Stimulated activated CD4-positive, alpha-beta T cell treated with anti-CD3 and anti-CD28 coated beads, Interleukin-15, amount 100 ng/mL, for 1 hour (primary cell): ENCODE measurements at places on chromosomes 4 and X.

DNA sequence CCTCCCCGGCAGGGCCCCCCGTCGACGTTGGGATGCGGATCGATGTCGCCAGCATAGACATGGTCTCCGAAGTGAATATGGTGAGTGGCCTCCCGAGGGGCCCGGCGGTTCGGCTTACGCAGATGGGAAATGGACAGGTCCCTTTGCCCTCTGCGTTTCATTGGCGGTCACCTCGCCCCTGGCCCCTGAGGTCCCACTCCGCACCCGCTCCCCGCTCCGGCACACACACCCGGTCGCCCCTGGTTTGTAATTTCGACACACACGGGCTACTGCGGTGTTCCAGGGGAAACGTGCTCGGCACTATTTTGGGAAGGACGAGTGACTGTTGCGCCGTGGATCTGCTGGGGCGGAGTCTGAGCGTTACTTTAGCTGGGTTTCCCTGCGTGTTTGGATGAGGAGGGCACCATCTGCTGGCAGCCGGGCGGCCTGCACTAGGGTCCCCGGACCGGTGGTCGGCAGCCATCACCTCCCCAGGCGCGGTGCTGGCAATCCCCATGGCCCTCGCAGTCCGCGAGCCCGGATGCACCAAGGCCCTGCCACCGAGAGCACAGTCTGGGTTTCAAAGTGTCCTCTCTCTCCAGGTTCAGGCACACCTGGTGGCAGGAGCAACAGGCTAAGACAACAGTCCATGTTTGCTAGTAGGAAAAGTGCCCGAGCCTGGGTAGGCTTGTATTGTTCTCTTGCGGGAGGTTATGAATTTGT, 1.2 kb downstream of the GABRB1 start:
- no peak for DNase-seq

DNA sequence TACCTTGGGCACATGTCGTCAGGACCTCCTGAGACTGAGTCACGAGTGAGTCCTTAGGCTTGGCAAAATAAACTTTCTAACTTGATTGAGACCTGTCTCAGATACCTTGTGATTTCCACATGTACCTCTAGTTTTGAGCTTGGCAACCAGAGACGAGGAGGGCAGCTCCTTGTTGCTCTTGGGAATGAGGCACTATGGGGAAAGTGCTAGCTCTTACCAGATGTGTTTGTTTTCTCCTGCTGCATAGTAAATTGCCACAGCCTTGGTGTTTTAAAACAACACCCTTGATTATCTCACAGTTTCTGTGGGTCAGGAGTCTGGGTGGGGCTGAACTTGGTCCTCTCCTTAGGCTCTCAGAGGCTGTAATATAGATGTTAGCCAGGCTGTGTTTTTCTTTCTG, 59.1 kb upstream of the MAML3 start:
- no peak for DNase-seq

GRCh38 chr4:6701371-6701770, 7.7 kb downstream of the S100P start:
- no peak for DNase-seq

GRCh38 chrX:19410259-19410658, 66.5 kb downstream of the PDHA1 start:
- no peak for DNase-seq

DNA sequence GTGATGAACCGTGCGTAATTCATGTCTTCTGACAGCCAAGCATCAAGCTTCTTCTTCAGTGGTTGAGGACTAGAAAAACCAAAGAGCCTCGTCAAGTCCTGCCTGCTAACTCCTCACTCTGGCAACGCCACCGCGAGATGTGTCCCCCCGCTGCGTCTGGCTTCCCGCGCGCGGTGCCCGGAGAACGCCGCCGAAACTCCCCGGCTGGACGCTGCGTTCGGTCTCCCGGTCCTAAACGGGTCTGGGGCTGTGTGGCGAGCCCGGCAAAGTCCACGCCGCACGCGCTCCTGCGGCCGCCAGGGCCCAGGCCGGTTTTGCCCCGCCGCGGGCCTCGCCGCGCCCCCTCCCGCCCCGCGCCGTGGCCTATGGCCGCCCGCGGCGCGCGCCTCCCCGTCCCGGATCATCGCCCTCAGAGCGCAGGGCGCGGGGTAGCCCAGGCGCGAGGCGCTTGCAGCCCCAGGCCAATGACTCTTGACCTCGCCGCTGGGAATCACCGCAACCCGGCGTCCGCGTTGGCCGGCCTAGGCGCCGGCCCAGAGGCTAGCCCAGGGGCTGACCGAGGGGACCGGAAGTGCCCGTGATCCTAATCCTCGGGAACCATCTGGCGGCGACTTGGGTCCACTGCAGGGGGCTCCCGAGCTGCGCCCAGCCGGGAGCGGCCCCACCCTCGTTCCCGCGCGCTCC, at the start of gene AADAT:
AADAT (minus strand) TSS at position 289 of the 684 bp plus-strand sequence; CDS start at position 23, 266 bp downstream.
- DNase-seq, result no peak

DNA sequence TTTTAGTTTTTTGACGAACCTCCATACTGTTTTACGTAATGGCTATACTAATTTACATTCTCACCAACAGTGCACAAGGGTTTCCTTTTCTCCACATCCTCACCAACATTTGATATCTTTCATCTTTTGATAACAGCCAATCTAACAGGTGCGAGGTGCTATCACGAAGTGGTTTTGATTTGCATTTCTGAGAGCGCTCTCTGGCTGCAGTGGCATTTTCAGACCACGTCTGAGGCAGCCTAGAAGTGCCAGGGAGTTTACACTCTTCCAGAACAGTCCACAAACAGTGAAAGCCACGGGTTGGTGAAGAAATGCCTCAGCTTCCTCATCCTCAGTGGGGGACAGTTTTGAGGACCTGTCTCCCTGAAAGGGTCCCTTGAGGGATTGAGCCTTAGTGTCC, 471.0 kb downstream of the BCOR start:
- DNase-seq, result no peak

- DNase-seq, result no peak
These were observed 6.3 kb downstream of the PSAPL1 start for GRCh38 chr4:7428261-7429068.

DNA sequence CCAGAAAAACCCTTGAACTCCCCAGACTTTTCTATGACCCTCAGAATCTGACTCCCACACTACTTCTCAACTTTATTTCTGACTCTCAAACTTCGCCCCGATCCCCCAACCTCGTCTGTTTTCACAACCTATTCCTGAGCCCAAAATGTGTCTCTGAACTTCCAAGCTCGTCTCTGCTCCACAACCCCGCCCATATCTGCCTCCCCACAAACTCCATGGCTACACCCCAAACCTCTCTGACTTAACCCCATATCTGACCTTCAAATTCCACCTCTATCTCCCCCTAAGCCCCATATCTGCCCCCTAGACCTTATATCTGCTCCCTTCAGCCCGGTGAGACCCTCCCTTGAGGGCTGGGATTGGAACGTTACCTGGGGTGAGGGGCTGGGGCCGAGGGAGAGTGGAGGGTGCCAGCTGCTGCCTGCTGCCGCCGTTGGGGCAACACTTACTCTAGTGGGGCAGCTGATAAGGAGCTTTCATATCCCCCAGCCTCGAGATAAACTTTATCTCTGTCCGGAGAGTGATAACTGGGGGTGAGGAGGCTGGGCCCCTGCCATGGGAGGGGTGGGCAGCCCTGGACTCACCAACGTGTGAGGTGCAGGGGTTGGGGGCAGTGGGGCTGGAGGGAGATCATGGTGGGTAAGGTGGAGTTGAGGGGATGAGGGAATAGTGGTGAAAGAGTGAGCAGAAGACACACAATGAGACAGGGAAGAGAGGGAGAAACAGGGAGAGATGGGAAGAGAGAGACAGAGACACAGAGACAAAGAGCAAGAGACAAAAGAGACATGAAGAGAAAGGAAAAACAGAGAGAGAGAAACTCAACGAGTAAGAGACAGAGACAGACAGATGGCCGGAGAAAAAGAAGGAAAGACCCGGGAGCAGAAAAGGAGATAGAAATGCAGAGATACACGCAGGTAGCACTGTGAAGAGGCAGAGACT, 1.4 kb downstream of the GATA1 start:
- DNase-seq, result no peak

GRCh38 chr4:23993373-23993772, 103.5 kb upstream of the PPARGC1A start:
- no peak for DNase-seq

DNA sequence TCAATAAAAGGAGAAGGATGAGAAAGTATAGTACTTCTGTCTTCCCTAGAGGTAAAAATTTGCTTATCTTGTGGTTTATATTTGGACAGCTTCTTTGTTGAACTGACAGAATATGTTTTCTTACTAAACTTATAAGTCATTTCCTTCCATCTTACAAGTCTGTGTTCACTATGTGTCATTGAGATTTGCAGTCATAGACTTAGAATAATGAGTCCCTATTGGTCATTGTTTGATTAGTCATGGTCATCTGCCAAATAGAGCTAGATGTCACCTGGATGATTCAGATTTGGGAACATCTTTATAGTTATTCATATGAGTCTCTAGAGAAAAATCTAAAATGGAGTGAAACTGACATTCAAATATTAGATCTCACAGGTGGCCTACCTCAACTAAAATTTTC, 51.5 kb downstream of the SPATA18 start:
- no peak for DNase-seq

DNA sequence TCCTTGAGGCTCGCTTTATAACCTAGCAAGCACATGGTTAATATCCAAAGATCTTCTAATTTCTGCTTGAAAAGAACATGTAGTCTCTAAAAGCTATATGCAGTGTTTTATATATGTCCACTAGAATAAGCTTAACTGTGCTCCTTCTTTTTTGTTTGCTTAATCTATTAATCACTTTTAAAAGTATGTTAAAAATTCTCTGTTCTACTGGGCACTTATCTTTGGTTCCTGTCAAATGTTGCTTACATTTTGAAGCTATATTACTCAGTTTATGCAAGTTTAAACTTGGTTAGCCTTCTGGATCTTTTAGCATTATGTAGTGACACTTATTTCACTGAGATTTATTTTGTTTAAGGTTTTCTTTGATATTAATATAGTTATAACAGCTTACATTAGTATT, 32.5 kb downstream of the MAOA start:
- no peak for DNase-seq

- DNase-seq, result no peak
These were observed 33.0 kb downstream of the HDX start for GRCh38 chrX:84469226-84469625.

GRCh38 chr4:13054420-13054970, 429.6 kb downstream of the RAB28 start:
- DNase-seq, result no peak

DNA sequence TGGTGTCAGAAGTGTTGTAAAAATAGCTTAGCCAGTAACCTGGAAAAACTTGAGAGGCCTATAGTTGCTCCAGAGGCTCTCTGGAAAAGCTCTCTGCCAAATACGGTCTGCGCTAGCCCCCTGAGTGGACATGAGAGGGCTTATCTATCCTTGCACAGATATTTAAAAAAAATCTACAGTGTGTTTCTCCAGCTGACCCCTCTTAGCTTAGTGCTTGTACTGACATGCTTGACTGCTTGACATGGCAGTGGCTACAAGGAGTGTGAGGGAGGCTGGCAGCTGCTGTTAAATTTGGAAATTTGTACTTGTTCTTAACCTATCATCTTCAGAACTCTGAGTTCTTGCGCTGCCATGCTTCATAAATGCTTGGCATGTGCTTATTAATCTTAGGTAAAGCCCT, 229.2 kb downstream of the RBMX2 start:
- no peak for DNase-seq

DNA sequence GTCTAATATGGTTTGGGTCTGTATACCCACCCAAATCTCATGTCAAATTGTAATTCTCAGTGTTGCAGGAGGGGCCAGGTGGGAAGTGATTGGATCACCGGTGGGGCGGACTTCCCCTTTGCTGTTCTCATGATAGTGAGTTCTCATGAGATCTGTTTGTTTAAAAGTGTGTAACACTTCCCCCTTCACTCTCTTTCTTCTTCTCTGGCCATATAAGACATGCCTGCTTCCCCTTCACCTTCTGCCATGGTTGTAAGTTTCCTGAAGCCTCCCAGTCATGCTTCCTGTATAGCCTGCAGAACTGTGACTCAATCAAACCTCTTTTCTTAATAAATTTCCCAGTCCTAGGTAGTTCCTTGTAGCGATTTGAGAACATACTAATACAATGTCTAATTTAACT, 19.7 kb upstream of the SCRG1 start:
- no peak for DNase-seq

GRCh38 chr4:120158046-120158445, 91.4 kb upstream of the MAD2L1 start:
- DNase-seq, result no peak

GRCh38 chr4:154807042-154807630, 26.1 kb downstream of the RBM46 start:
- DNase-seq, result no peak

- no peak for DNase-seq
These were observed 78.1 kb upstream of the FSTL5 start for GRCh38 chr4:162241857-162242256.
